ENCODE measurements at places on chromosomes 11 and 22.

- no peak for DNase-seq
These were observed 4.1 kb upstream of the TBX1 start for GRCh38 chr22:19756288-19757128.

GRCh38 chr11:13868710-13869397 is 93.7 kb upstream of the SPON1 start:
- no peak for DNase-seq

DNA sequence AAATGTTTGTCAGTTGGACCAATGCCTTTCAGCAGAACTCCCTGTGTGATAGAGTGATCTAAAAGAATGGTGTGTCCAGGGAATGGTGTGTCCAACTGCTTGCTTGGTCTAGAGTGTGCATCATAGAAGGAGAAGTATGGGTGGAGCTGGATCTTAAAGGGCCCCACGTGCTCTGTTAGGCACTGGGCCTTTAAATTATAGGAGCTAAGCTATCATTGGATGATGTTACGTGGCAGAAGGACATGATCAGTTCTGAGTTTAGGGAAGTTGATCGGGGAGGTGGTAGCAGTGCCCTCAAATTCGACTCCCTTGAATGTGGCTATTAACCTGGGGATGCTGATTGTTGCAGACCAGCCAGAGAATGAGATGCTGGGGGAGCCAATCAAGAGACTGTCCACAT is 16.4 kb downstream of the STX3 start:
- no peak for DNase-seq

DNA sequence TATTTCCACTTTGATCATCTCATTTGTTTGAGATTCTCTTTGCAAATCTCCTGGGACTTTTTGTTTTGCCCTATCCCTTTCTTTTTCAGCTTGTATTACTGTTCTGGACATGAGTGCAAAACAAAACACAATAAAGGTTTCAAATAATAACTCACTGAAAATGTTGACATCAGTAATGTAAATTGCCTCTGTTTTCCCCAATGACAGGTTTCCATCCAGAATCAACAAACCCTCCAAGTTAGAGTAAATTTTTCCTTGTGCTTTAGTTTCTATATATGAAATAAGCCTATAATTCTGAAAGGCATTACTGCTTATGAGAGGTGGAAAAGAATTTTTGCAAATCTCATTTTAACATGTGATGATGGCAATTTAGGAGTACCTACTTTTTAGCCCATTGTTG is 187.0 kb upstream of the ANO3 start:
- DNase-seq = no peak

DNA sequence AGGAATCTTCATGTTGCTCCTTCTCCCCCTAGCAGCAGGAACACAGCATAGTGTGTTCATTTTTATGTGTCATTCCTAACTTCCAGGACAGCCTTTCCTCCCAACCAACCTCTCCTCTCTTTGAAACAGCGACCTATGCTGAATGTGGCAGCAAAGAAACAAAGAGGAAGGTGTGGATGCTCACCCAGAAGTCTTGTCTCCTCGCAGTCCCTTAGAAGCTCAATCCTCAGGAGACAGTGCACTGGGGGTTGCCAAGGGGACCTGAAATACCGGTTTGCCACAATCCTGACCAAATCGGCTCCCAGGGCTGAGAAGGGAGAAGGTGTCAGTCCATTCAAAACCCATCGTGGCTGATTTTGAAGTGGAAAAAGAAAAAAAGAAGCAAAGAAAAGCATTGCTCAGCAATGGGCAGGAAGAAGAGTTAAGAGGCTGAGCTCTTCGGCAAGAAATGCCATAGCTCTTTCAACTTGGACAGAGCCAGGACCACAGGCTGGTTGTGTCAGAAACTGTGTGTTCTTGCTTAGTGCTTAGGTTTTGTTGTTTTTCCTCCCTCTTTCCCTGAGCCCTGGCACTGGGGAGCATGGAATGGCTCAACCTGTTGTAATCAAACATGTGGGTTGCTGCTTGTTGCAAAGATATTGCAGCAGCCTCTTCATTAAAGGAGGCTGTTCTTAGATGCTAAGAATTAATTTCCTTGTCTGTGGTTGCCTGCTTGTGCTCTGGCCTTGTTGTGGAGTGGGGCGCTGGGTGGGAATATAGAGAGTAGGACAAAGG is 30.4 kb upstream of the TENM4 start:
- DNase-seq = no peak

DNA sequence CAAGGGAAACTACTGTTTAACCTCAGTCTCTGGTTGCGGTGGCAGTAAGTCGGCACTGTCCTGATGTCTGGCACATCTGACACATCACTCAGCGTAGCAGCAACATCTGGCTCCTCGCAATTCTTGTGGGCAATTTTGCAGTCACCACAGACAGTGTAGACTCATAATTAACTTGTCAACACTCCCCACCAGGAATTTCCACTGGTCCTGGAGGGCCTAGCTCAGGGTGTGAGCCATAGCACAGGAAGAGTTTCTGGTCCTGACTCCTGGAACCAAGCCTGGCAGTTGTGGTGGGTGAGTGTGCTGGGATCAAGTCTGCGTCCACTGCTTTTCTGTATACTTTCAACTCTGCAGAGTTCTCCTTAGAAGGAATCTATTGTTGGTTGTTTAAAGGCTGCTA is 209.7 kb downstream of the SNX19 start:
- DNase-seq = no peak

DNA sequence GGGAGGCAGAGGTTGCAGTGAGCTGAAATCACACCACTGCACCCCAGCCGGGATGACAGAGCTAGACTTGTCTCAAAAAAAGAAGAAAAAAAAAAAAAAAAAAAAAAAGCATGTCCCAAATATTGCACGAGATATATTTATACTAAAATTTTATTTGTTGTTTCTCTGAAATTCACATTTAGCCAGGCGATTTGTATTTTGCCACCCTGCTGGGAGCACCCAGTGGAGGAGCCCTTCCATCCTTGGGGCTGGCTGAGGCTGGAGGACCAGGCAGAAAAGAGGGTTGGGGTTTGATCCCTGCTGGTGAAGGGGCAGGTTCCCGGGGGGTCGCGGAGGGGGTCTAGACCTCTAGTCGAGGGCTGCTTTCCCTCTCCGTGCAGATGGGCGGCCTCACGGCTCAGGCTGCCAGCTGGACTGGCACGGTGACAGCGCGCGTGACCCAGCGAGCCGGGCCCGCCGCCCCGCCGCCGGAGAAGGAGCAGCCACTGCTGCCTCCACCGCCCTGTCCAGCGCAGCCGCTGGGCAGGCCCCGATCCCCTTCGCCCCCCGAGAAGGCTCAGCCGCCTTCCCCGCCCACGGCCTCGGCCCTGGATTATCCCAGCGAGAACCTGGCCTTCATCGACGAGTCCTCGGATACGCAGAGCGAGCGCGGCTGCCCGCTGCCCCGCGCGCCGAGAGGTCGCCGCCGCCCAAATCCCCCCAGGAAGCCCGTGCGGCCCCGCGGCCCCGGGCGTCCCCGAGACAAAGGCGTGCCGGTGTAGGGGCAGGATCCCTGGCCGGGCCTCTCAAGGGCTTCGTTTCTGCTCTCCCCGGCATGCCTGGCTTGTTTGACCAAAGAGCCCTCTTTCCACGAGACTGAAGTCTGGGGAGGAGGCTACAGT is 952 bp upstream of the CATSPERZ start:
- peak; percentile 83 for DNase-seq

DNA sequence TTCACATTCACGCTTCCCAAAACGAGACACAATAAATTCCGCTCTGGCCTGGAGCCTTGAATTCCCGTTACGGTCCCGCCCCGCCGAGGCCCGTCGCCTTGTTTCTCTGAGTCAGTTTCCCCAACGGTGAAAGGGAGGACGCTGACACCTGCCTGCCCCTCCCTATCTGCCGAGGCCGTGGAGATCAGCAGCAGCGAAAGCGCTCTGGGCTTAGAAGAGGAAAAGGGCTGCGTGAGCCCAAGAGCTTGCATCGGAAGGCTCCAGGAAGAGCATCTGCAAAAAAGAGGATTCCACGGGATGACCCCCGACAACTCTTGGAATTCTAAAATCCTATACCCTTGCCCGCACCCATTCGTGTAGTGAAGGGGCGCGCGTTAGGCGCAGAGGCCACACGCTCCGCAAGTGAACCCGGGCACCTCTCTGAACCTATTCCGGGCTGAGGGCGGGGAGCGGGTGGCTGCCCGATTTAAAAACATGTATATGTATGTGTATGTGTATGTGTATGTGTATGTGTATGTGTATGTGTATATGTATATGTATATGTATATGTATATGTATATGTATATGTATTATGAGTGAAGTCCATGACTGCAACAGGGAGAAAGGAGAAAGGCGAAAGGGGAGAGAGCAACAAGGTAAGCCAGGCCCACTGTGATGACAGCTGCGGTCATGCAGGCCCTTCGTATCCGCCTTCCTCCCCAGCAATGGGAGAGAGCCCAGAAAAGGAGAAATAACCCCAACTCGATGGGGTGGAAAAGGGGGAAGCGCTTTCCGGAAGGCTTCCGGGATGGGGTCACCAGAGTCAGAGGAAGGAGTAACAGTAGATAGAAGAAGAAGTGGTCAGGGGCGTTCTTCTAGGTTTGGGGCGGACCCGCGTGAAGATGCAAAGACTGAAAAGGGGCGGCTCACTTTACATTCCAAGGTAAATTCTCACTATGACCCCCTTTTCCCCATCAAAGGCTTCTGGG is 948 bp upstream of the MRTFA start:
- peak; percentile 45 for DNase-seq

DNA sequence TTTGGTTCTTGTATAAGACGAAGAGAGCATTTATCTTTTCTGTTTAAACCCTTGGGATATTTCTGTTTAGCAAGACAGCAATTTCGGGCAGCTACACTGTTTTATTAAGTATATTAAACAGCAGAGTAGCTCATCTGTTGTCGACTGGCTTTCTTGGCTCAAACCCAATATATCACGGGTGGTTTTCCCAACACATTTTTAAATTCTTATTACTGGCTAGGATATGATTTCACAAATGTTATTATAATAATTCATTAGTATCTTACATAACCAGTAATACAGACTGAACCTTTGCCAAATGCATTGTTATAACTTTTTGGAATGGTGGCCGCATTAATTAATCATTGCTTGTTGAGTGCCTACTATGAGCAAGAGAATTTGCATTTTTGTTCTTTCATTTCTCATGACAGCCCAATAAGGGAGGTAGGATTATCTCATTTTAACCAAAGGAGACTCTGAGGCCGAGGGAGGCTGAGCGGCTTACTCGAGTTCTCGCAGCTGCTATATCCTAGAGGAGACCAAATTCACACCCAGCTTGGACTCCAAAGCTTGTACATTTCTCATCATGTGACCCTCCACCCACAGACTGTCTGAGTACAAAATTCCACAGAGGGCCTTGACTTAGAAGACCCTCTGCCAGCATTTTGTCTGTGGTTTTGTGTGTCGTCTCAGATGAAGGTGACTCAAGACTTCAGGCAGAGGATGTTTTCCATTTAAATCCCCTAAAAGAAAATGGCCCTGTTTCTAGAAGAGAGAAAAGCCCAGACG is 304.9 kb downstream of the NTM start:
- no peak for DNase-seq

- no peak for DNase-seq
These were observed 5.6 kb upstream of the SYT8 start for GRCh38 chr11:1829039-1829820.

DNA sequence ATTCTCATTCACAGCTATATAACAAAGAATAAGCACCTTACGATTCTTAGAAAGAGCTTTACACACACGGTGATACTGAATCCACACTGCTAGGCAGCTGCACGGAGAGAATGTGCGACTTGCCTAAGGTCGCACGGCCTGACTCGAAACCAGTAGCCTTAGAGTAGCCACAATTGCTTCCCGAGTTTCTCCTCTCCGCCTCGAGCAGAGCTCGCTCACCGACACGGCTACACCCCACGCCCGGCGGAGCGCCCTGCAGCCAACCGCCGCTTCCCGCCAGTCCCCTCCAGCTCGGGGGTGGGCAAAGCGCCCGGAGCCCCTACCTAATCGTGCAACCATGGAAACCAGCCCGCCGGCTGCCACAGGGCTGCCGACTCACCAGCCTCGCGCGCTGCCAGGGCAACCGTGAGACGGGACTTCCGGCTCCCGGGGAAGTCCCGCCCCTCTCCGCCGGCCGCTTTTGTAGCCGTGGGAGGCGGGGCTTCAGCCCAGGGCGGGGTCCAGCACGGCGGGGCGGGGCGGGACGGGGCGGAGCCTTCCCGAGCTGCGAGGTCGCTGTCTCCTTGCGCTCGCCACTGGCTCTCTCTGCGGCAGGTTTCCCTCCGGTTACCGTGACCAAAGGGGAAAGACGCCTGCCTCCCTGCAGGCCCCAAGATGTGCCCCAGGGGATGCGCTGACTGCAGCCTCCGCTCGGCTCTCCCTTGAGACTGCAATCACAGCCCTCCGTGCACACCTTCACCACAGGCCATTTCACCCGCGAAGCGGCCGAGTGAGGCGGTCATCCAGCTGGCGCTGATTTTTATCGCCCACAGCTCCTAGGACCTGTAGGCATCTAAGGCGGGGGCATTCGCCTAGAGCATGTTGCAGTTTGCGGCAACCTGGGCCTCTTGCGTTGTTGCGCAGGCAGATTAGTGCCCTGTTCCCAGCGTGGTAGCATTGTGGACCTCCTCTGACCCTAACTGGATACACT is 1.1 kb downstream of the BSCL2 start:
- DNase-seq = peak; percentile 94

- no peak for DNase-seq
These were observed 90.8 kb upstream of the KCNQ1OT1 start for GRCh38 chr11:2790568-2790921.

DNA sequence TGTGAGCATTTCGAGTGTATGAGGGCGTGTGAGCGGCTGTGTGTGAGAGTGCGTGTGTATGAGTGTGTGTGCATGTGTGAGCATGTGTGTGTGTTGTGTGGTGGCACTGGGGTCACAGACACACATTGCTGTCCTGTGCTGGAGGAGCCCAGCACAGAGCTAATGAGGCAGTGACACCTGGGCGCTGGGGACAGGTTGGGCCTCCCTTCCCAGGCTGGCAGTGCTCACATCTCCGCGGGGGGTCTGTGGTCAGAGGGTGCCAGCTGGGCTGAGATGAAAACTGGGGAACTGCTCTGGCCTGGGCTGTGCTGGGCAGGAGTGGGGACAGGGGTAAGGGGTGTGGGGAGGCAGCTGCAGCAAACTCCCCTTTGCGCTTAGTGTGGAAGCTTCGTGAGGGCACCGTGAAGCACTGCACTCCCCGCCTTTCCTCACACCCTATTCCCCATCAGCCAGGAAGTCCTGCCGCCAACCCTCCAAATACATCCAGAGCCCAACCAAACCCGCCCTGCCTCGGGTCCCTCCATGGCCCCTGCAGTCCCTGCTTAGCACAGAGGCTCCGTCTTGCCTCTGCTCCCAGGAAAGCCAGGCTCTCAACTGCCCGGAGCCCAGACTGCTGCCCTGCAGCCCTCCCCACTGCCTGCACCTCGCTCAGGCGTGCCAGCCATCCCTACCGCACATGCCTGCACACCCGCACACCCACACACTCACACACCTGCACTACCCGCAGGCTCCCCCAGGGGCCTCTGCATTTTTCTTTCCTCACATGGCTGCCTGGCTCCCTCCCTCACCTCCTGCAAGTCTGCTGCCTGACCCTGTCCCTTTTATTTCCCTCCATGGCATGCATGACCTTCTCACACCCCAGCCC is 62.0 kb upstream of the THY1 start:
- no peak for DNase-seq

DNA sequence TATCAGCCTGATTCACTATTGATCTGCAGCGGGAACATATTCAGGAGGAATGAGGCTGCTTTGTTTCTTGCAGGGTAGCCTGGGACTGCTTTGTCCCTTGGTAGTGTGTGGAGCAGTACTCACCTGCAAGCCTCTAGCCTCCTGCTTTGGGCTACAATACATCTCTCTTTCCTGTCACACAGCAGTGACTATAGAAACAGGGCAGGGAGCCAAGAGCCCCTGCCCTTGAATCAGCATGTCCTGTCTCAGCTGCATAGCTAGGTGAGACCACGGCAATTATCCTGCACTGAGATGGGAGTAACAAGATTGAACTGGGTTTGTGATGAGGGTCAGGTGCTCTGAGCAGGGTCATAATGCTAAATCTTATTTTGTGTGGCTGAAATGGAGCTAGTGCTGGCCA is 191.9 kb downstream of the NELL1 start:
- no peak for DNase-seq

Measured in heart left ventricle (tissue), 16 donors.